Stimulated activated CD4-positive, alpha-beta T cell treated with anti-CD3 and anti-CD28 coated beads, TNF-alpha, amount 100 ng/mL, for 1 hour (primary cell): ENCODE measurements at places on chromosomes 2 and 18.

- DNase-seq, result no peak
Observed at GRCh38 chr2:150169237-150169629, 318.2 kb downstream of the RND3 start.

- DNase-seq, result no peak
Observed at GRCh38 chr2:178761759-178762371, 45.4 kb downstream of the TTN start.

DNA sequence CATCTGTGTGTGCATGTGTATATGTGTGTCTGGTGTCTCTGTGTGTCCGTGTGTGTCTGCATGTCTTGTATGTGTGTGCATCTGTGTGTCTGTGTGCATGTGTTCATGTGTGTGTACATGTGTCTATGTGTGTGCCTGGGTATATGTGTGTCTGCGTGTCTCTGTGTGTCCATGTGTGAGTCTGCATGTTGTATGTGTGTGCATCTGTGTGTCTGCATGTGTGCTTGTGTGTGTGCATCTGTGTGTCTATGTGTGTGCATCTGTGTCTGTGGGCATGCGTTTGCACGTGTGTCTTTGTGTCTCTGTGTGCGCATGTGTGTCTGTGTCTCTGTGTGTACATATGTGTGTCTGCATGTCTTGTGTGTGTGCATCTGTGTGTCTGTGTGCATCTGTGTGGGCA is 207.7 kb downstream of the TNS1 start:
- no peak for DNase-seq

DNA sequence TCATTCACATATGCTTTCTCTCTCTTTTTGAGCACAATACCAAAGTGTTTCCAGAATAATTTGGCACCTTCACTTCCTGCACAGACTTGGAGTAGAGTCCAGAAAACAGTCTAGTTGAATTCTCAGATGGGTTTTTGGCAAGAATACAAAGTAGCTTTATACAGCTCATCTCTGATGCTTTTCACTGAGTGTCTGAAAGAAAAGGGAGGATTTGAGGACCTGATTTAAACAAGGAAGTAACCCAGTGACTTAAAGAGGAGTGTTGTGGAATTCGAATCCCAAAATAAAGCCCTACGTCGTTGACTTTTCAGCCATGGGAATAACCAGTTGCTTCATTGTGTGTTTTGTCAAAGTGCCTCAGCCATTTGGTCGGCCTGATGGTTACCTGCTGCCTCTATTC is 31.8 kb downstream of the METAP1D start:
- no peak for DNase-seq

DNA sequence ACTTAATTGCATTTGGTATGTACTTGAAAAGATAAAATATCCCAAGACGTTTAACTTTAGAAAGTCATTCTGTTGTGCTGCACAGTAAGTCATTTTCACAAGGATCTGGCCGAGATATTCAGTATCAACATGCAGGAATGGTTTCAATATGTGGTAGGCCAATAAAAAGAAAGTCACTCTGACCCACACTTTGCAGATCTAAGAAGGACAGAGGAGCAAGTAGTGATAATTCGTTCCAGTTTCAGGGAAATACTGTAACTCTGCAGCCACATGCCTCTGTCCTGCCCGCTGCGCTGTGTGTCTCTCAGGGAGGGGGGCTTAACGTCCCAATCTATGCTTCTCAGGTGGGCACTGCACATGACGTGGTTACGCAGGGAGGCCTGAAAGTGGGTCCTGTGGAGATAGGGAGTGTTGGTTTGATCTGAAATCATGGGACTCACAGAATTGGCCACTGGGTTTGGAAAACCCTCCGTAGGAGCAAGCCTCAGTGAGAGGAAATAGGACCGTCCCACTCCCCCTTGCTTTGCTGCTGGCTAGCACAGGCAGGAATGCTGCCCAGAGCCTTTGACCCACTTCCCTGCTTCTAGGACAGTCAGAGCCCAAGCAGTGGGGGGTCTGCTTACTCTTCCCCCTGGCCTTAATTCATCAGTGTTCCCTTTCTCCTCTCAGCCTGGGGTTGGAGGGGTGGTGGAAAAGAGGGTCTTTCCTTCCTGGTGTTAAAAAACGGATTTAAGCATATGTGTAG is 314.7 kb upstream of the SPRED2 start:
- DNase-seq, result no peak
